ENCODE measurements at places on chromosomes 7 and 10.

DNA sequence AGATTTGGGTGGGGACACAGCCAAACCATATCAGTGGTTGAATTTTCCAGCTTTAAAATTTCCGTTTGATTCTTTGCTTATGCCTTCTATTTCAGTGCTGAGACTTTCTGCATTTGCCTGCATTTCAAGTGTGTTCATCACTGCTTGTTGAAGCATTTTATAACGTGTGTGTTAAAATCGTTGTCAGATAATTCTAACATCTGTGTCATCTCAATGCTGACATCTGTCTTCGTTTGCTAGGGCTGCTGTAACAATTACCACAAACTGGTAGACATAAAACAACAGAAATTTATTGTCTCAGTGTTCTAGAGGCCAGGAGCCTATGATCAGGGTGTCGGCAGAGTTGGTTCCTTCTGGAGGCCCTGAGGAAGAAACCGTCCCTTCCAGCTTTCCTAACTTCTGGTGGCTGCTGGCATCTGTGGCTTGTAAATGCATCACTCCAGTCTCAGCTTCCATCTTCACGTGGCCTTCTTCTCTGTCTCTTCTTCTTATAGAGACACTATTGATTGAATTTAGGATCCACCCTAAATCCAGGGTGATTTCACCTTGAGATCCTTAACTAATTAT lies 71.1 kb upstream of the SDK1 start:
- no peak for DNase-seq

- DNase-seq: peak; percentile 2
Measured at GRCh38 chr10:12782537-12782936, 219.0 kb downstream of the CCDC3 start.

DNA sequence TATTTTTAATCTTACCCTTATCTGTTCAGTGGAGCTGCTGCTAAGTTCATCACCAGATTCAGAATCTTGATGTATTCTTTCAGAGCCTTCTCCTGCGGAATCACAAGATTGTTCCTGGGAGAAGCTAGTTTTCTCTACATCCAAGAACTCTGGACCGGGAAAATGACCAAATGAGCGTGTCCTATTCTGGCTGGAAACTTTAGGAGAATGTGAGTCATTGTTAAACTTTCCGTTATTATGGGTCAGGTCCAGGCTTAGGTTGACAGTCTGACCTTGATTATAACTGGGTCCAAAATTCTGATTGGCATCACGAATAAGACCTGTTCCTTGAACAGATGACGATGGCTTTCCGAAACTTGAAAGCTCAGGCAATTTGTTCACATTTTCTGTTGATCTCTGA lies 20.5 kb downstream of the ARHGAP12 start:
- no peak for DNase-seq

- peak; percentile 95 for DNase-seq
Measured at GRCh38 chr7:24821045-24821753, 63.9 kb upstream of the GSDME start.

GRCh38 chr7:78605119-78605518 lies 806.5 kb downstream of the PHTF2 start:
- no peak for DNase-seq

GRCh38 chr7:93931655-93932054 lies 10.1 kb downstream of the GNG11 start:
- no peak for DNase-seq

GRCh38 chr10:6064119-6064518 lies 2.0 kb upstream of the IL2RA start:
- no peak for DNase-seq

- no peak for DNase-seq
Measured at GRCh38 chr7:99089914-99090629, 53.8 kb downstream of the SMURF1 start.

- no peak for DNase-seq
Measured at GRCh38 chr7:2813350-2814185, 30.5 kb downstream of the GNA12 start.

- no peak for DNase-seq
Measured at GRCh38 chr7:28958235-28958979, at the start of gene TRIL. Gene TRIL (minus strand): TSS chr7:28958330. CDS start chr7:28958046, 284 bp downstream.

- DNase-seq: no peak
Measured at GRCh38 chr10:116245156-116245555, 27.9 kb downstream of the GFRA1 start.

GRCh38 chr7:269721-270120 lies 20.2 kb upstream of the FOXL3 start:
- no peak for DNase-seq

GRCh38 chr10:67802767-67803538 lies 35.0 kb downstream of the DNAJC12 start:
- no peak for DNase-seq

DNA sequence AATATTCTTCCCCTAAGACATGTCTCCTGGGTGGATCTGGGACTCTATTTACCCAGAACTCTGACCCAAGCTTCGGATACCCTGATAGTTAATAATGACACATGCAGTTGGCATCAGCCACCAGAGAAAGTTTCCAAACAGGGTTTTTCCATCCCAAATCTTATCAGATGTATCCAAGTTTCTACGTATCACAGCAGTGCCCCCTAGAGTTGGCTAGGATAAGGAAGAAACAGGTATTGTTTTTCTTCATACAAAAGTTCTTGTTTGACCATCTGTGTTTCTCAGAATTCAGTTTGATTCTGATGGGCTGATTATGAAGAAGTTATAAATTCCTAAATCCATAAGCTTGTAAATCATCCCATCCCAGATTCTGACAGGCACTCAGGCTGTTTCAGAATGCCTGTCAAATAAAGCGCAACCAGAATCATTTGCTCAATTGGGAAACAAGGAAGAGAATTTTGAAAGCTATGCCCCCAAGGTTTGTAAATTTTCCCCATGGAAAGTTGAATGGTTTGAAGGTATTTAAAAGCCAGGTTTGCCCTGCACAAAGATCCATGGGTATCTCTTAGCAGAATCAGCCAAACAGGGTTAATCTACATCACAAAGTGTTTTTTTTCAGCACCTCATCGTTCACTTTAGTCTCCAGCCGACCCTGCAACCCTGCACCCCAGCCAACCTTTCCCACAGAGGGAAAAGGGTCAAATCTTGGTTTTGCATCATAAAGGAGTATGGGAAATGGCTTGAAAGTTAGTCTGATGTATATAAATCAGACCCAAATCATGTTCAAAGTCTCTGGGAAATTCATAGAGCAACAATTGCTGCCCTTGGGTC lies 47.4 kb downstream of the NRAP start:
- no peak for DNase-seq

DNA sequence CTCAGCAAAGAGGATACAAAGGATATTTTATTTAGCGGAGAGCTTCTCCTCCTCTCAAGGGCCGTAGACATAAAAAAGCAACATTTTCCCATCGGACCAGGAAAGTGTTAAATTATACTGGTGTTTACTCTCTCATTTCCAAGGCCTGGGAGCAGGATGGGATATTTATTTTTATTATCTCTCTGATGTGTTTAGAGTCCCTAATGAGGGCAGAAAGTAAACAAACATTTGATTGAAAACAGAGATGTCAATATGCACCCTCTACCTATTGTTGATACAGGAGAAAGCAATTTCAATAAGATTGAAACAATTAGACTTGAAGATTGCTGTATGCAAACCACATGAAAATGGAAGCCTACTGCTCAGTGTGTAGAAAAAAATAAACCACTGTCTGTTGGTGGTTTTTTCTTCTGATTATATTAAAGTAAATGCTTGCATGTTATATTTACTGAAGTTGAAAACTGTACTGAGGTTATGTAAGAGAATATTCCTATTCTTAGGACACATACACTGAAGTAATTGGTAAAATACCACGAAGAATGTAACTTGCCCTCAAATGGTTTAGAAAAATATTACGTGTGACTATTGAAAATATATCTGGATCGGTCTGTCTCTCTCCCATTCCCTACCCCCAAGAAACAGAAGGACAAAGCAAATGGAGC lies 59.3 kb downstream of the ATXN7L1 start:
- no peak for DNase-seq

DNA sequence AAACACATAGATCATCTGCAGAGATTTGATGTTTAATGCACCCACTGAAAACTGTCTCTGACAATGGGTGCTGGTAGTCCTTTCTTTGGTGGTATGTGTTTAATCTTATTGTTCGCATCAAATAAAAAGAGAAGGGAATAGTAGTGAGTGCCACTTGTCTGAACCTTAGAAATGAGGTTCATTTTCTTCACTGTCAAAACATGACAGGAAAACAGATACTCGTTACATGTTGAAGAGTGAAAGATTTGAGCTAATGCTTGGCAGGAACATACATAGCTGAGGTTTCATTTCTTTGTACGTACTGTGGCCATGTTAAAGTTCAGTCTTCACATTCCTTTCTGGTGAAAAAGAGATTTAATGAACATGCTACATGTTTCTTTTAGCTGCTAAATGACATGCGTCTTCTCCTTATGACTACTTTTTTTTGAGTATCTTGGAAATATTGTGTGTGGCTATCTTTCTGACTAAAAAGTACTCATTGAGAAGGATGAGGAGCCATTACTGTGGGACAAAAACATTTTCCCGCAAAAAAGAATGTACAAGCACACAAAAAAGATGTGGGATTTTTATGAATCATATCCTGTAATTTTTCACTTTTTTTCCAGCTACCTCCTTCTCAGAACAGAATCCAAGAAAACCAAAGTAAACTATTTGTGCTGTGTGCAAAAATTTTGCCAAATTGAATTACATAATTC lies 108.0 kb downstream of the TWIST1 start:
- peak; percentile 65 for DNase-seq

- DNase-seq: no peak
Measured at GRCh38 chr10:21174715-21175495, 277.8 kb upstream of the NEBL start.

- DNase-seq: no peak
Measured at GRCh38 chr7:7246223-7246622, 63.9 kb downstream of the C1GALT1 start.

DNA sequence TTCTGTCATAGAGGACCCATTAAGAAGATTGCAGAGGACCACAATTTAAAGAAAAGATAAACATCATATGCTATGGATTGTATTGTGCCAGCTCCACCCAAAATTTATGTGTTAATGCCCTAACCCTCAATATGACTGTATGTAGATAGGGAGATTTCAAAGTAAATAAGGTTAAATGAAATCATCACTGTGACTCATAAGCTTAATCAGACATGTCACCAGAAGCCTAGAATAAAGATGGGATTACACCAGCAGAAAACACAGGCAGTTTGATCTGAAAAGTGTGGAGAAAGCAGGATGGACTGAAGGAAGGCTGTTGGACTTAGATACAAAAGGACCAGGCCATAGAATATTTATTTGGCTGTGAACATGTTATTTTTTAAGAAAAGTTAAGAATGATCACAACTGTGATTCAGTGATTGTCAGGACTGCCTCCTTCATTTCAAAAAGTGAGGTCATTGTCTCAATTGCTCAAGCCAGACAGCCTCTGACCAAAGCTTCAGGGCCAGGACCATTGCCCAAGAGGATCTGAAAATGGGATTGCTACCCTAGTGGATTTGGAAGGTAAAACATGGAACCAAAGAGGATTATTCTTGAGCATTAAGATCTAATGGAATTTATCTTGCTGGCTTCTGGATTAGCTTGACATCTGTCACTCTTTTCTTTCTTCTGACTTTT lies 270.8 kb upstream of the POM121L12 start:
- peak; percentile 8 for DNase-seq

GRCh38 chr10:26746061-26746460 lies 48.6 kb downstream of the PDSS1 start:
- DNase-seq: no peak
